ENCODE measurements at places on chromosomes 11 and 22.

DNA sequence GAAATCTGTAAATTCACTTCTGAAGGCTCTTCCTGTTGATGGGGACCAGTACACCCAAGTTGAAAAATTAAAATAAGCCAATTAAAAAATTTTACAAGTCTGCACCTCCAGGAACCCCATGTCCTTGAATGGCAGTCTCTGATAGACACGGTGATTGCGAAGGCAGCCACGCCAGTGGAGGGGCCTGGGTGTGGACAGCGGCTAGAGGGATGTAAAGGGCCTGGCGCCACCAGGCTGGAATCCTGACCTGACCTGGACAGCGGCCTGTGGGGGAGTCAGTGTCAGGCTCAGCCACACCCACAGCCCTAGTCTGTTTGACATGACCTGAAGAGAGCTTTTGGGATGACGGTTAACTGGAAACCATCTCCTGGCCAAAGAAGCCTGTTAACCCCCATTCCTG, 49.5 kb upstream of the RFPL3 start:
- DNase-seq = no peak

- no peak for DNase-seq
Measured at GRCh38 chr11:61514050-61514917, 5.7 kb downstream of the LRRC10B start.

DNA sequence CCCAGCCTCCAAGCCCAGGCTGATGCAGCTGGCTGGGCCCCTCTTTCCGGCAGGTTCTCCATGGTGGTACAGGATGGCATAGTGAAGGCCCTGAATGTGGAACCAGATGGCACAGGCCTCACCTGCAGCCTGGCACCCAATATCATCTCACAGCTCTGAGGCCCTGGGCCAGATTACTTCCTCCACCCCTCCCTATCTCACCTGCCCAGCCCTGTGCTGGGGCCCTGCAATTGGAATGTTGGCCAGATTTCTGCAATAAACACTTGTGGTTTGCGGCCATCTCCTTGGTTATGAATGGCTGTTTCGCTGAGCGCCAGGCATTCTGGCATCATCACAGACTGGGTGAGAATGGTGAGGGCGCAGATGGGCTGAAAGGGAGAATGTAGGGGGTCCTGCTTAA, 3.6 kb downstream of the PRDX5 start:
- no peak for DNase-seq

DNA sequence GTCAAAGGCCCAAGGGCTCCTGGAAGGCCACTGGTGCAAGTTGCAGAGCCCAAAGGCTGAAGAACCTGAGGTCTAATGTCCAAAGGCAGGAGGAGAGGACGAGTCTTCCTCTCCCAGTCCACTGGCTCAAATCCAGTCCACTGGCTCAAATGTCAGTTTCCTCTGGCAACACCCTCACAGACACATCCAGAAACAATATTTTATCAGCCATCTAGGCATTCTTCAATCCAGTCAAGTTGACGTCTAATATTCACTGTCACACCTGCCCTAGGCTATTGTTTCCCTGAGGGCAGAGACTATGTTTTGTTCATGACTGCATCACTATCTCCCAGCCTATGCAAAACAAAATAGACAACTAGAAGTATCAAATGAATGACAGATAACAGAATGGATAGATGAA, 148.1 kb downstream of the SPON1 start:
- no peak for DNase-seq

- DNase-seq = no peak
Measured at GRCh38 chr22:46240907-46241306, 9.2 kb downstream of the CDPF1 start.

- DNase-seq = no peak
Measured at GRCh38 chr22:19880786-19881569, 26.3 kb upstream of the GNB1L start.

- DNase-seq = no peak
Measured at GRCh38 chr11:130103296-130103814, 33.7 kb downstream of the APLP2 start.

DNA sequence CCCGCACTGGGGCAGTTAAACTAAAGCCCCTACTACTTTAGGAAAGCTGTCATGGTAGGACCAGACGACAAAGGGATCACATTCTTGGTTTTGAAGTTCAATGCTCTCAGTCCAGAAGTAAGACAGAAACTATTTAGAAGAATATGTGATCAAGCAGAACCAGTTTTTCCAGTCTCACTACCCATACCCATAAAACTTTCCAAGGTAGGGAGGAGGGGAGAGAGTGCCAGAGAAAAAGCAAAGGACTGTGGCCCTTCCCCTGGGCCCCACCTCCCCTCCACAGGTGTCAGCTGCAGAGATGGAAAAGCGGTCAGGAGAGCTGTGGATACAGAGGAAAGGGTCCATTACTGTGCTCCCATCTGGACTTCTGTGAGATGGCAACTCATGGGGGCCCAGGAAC, 587.1 kb downstream of the SOX6 start:
- DNase-seq = no peak
